ENCODE measurements at places on chromosomes 5 and 9.

DNA sequence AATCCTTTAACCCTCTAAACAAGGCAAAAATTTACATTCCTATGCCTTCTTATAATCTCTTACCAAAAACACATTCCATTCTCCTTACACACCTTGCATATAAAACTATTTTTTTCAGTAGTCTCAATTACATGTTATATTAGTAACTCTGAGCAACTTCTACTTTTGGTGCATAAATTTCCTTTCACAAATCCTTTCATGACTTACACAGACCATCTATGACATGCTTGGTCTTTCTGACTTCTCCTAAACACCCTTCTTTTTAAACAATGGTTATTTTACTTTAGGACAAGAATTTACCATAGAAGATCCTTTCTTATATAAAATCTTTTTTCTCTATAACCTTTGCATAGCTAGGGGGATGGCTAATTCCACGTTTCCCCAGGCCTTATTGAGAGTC lies 208.0 kb upstream of the ARRDC3 start:
- no peak for DNase-seq

- no peak for DNase-seq
Observed at GRCh38 chr9:129602598-129603415, 18.1 kb downstream of the C9orf50 start.

GRCh38 chr9:129394061-129394885 lies 216.2 kb upstream of the IER5L start:
- DNase-seq: no peak

DNA sequence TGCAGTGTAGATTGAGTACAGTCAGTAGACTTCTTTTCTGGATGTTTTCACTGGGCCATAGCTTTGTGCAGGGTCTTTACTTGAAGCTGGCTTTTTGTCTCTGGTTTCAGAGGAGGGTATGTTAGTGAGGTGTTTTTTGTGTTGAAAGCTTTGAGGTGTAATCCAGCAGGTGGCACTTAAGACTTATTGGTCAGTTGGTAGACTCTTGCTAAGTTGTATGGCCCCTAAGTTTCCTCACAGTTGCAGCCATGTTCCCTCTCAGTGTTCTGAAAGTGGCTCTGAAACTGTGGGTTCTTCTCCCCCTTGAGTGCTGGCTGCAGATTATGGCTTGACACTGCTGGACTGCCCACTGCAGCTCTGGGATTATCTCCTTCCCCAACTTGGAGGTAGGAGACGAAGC lies 55.7 kb upstream of the SLC44A1 start:
- DNase-seq: no peak

GRCh38 chr5:12277504-12278192 lies 373.4 kb upstream of the CTNND2 start:
- no peak for DNase-seq

DNA sequence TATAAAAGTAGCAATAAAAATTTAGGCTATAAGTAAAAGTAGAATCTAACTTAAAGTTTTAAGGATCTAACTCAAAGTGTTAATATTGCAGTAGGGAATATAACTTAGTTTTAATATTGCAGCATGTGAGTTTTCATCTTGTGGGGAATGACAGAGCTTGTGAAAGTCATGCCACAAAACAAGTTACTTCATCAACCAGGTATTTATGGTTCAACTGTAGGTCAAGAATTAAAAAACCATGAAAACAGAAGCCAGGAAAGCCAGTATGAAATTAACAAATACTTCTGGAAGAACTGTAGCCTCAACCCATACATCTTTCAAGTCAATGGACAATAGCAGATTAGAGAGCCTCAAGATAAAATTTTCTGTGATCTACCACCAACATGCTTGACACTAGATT lies 19.0 kb downstream of the HMGCS1 start:
- DNase-seq: peak; percentile 9

DNA sequence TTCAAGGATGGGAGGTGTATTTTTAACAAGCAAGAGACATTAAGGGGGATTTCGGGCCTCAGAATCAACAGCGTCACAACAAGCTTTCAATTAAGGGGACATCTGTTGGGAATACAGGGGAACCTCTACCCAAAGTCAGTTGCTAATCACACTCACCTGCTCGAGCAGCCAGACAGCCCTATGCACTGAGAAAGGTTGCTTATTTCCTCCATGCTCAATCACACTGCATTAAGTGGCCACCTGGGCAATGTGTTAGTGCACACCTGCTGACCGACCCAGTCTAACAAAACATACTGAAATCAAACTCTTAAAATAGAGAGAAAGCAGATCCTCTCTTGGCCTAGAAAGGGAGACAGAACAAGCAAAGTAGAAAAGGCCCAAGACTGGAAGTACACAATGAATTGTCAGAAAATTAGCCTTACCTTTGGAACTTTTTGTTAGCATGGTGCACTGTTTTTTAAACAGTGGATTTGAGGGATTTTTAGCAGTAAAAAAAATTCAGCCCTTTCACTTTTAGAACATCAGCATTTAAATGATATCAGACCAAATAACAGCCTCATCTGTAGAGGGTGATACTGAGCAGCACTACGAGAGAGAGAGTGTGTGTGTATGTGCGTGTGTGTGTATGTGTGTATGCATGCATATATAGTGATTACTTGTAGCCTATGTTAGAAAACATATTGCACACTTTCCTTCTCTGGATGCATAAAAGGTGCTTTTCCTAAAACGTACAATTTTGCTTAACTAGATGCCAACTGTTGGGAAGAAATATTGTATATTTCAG lies 1118.6 kb upstream of the DMAC1 start:
- no peak for DNase-seq

DNA sequence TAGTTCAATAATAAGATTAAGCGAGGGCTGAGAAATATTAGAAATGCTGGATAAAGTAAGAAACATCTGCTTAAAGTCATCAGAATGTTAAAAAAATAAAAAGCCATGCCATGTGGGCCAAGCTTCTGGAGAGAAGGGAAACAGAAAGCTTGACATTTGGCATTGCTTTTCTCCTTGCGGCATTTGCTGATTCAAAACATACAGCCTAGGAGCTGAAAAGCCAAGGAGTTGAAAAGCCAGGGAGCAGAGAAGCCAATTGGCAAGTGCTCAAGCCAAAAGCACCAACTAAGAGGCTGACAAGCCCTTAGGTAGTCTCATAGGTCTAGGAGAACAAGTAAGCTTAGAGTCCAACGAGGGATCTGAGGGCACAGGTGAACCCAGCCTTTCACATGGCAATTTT lies 754.3 kb downstream of the TLE4 start:
- DNase-seq: no peak

DNA sequence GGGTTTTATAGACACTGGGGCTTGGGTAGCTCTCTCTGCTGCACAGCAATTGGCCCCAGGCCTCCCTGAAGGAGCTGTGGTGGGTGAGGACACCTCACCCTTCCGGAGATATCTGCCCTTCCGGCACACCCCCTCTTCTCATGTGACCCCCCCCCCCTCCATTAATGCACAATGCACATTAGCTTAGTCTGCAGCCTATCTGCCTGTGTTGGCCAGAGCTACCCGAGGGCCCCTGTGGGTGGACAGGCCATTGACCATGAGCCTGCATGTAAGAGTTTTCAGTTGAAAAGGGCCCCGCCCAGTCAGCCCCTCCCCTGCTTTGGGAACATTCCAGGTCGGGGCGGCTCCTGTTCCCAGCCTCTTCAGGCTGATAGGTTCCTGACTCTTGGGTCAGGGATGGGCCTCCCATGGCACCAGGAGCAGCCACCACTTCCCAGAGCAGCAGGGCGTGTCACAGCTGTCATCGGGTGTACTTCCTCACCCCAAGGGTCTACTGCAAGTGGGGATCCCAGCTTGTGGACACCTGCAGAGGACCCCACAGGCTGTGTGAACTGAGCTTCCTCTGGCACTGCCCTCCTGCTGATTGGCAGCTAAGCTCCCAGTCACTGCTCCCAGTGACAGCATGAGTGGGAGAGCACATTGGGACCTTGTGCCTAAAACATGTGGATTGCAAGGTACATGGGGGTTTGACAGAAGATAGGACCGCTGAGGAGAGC lies 17.8 kb downstream of the PHF2 start:
- DNase-seq: no peak

- no peak for DNase-seq
Observed at GRCh38 chr5:110297152-110297670, 429.3 kb downstream of the TMEM232 start.

DNA sequence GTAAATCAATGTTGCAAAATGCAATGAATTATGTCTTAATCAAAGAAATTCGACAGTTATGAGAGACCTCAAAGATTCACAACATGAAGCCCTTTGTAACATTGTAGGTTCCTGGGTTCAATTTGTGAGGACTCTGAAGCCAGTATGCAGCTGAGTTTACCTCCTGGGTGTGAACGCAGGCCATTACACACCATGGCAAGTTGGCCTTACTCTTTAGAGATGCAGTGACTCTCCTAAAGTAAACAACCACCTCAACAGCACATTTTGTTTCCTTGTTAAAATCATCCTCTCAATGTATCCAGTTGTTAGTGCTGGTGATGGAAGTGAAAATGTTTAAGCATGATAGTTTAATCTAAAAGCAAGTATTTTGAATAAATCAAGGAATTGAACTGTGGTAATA lies 73.8 kb downstream of the JAKMIP2 start:
- no peak for DNase-seq

DNA sequence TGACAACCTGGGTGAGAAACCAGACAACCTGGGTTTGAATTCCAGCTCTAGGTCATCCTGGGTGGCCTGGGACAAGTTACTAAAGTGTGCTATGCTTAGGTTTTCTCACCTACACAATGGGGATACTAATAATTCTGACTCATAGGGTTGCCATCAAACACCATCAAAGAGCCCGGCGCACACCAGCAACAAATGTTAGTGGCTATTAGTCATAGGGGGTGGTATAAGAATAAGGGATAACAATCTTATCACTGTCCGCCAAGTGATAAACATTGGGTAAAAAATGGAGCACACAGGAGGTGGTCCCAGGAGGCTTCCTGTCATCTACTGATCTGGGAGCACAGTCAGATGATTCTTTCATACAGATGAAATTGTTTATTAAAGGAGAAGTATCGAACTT lies 61.4 kb upstream of the AFAP1L1 start:
- no peak for DNase-seq

GRCh38 chr5:27489701-27490100 lies 451.3 kb upstream of the CDH9 start:
- DNase-seq: no peak

- DNase-seq: no peak
Observed at GRCh38 chr5:80568251-80568650, 1.8 kb downstream of the ANKRD34B start.

- no peak for DNase-seq
Observed at GRCh38 chr5:22242532-22242931, 610.6 kb downstream of the CDH12 start.

DNA sequence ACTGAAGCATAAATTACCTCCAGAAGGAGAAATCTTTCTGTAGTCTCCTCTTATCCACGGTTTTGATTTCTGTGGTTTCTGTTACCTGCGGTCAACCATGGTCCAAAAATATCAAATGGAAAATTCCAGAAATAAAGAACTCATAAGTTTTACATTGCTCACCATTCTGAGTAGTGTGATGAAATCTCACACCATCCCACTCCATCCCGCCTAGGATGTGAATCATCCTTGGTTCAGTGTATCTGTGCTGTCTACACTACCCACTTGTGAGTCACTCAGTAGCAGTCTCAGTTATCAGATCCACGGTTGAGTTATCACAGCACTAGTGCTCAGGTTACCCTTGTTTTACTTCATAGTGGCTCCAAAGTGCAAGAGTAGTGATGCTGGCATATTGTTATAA lies 371.2 kb downstream of the NFIB start:
- peak; percentile 78 for DNase-seq

GRCh38 chr9:98225015-98225442 lies 30.4 kb downstream of the TBC1D2 start:
- no peak for DNase-seq

- DNase-seq: peak; percentile 83
Observed at GRCh38 chr5:170597109-170597751, 93.4 kb downstream of the KCNIP1 start.

DNA sequence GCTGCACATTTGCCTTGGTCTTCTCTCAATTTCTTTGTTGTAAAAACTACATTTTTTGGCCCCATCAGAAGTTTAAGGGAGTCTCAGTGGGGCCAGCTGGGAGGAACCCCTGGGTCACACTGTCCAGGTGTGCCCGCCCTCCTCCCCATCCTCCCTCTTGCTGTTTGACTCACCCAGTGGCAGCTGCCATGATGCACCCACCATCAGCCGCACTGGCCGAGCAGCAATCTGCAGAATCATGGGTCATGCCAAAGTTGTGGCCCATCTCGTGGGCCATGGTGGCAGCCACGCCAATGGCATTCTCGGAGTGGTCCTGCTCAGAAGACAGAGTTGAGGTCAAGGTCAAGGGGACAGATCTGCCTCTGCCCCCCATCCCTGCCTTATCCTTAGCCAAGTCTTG lies 45.5 kb downstream of the NIPAL4 start:
- DNase-seq: no peak

GRCh38 chr9:121173501-121173900 lies 28.2 kb downstream of the RAB14 start:
- DNase-seq: no peak

- no peak for DNase-seq
Observed at GRCh38 chr9:131868766-131869165, 128.9 kb upstream of the RAPGEF1 start.

DNA sequence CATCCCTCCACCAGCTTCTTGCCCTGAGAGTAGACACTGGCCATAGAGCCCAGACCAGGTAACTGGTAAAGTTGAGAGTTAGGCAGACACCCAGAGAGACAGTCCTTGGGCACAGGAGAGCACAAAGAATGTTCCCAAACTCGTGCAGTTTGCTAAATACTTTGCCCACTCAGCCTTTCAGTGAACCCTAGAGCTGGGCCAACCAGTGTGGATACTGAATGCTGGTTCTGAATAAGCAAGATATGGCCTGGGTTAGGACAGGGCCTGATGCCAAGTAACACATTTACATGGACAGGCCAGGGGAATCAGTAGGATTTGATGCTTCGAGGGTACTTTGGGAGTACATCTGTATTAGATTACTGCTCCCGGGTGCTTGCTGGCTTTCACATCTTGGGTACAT lies 185.4 kb downstream of the SH3GL2 start:
- no peak for DNase-seq

GRCh38 chr5:131746423-131746822 lies 50.4 kb downstream of the FNIP1 start:
- DNase-seq: no peak

GRCh38 chr9:99399474-99399873 lies 177.4 kb downstream of the SEC61B start:
- no peak for DNase-seq

DNA sequence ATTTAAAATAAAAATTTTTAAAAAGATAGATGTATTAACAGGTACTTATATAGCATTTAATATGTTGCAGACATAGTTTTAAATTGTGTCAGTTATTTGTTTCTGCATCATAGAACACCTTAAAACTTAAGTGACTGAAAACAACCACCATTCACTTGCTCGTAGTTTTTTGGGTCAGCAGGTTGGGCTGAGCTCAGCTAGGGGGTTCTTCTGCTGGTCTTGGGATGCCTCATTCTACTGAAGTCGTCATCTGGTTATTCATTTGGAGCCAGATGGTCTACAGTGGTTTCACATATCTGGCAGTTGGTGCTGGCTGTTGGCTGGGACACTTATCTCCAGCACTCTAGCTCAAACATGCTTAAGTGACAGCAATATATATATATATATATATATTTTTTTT lies 29.6 kb downstream of the PSAT1 start:
- DNase-seq: no peak

GRCh38 chr5:151233616-151234085 lies 9.8 kb upstream of the CCDC69 start:
- no peak for DNase-seq

- no peak for DNase-seq
Observed at GRCh38 chr5:93331863-93332262, 249.2 kb downstream of the NR2F1-AS1 start.

Measured in ACHN (cell line).